ENCODE measurements at places on chromosomes 6 and 20.

DNA sequence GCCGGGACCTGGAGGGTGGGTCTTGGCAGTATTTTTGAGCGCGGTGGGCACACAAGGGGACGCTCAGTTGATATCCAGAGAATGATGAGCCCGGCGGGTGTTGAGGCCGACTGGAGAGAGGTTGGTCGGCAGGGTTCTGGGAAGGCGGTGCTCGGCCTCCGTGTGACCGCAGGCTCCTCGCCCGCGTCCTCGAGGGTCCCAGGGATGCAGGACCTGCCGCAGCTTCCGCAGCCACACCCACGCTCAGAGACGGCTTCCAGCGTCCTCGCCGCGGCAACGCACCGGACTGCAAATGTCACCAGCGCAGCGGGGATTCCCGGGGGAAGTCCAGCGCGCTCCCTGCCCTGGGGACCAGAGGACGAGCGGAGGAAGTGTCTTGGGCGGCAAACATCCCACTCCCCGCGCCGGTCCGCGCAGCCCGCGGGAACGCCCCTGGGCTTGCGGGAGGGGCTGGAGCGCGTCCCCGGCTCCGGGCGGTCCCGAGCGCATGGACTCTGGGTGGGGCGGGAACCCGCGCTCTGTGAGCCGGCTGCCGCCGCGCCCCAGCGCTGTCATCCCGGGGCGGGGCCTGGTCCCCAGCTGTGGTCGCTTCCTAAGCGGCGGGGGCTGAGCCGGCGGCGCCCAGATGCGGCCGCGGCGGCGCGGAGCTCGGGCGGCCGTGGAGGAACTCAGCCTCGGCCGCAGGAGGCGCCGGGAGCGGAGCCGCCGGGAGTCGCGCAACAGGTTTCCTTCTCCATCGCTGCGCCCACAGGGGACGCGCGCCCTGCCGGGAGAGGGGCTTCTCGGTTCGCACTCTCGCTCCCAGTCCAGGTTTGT is at the start of gene STX11:
Gene STX11 (plus strand): TSS at position 624 of the 816 bp plus-strand sequence. CDS start 36,111 bp downstream, outside the sequence.
- peak; percentile 69 for DNase-seq

DNA sequence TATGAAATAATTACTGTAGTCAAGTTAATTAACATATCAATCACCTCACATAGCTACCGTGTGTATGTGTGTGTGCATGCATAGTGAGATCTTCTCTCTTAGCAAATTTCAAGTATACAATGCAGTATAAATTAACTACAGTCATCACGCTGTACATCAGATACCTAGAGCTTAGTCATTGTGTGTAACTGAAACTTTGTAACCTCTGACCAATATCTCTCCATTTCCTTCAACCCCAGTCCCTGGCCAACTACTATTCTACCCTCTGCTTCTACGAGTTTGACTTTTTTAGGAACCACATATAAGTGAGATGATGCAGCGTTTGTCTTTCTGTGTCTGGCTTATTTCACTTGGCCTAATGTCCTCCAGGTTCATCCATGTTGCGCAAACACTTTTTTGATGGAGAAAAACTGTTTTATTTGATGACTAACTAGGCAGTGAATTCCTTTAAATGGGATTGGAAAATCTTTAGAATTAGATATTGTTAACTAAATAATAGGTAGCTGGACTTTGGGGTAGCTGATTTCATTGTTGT is 459.5 kb downstream of the DHX35 start:
- no peak for DNase-seq

GRCh38 chr6:17959302-17959701 is 28.1 kb downstream of the KIF13A start:
- DNase-seq: no peak

GRCh38 chr6:152573762-152574161 is 63.4 kb downstream of the SYNE1 start:
- no peak for DNase-seq

DNA sequence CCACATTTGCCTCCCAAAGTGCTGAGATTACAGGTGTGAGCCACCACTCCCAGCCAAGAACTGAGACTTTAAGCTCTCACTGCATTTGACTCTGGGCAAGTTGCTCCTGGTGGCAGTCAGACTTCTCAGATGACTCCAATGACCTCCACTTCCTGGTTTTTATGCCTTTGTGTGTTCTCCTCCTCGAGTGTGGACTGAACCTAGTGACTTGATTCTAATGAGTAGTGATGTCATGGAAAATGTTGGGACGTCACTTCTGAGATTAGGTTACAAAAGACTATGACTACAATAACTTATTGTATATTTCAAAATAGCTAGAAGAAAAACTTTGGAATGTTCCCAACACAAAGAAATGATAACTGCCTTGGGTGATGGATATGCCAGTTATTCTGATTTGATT is 12.0 kb downstream of the SPINT3 start:
- no peak for DNase-seq

DNA sequence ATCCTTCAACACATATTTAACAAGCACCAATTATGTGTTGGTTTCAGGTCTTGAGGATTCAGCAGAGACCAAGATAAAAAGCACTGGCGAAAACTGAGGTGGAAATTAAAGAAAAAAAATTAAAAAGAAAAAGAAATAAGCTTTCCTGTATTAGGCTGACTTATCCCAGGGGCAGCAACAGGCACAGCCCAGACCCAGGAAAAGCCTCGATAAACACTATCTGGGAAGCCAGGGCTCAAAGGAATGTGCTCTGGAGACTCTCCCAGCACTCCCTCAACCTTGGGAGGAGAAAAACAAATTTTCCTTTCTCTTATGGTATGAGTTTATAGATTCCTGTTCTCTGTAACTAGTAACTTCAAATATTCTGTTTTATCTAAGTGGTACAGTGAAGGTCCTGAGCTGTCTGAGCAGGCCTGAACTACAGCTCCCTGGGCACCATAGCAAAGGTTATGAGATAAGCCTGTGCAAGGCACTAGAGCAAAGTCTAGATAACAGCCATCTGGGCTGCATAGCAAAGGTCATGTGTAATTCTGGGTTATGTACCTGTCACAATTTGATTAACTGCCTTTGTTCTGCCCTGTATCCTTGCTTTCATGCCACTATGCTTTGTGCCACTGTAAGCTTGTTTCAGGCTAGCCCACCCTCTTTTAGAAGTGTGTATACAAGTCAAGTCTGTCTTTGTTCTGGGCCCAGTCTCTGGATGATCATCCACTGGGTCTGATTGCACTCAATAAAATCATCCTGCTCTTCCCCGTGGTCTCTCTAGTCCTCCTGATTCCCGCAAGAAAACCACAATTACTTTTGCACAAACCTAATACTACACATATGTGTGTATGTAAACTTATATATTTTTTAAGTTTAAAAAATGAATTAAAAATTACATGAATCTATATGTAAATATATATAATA is 54.0 kb downstream of the IL22RA2 start:
- DNase-seq: no peak

GRCh38 chr6:34285448-34286164 is 36.8 kb upstream of the SMIM29 start:
- no peak for DNase-seq

GRCh38 chr20:49515586-49515985 is 33.1 kb upstream of the KCNB1 start:
- DNase-seq: no peak

- DNase-seq: no peak
Observed at GRCh38 chr6:157761926-157762325, 61.1 kb upstream of the SNX9 start.

DNA sequence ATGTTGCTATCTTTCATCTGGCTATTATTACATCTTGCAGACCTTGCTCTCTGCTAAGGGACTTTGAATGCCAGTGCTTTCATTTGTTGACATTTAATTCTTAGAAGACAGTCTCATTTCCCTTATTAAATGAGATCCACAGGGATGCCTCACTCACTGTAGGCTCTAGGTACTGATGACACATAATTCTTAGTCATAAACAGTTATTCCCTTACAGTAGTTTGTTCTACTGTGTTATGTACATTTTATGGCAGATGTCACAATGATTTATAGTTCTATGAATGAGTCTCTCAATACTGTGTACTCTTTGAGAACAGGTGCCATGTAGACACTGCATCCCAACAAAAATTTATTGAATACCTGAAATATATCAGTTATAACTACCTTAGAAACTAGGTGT is 70.3 kb downstream of the FAM83B start:
- no peak for DNase-seq

DNA sequence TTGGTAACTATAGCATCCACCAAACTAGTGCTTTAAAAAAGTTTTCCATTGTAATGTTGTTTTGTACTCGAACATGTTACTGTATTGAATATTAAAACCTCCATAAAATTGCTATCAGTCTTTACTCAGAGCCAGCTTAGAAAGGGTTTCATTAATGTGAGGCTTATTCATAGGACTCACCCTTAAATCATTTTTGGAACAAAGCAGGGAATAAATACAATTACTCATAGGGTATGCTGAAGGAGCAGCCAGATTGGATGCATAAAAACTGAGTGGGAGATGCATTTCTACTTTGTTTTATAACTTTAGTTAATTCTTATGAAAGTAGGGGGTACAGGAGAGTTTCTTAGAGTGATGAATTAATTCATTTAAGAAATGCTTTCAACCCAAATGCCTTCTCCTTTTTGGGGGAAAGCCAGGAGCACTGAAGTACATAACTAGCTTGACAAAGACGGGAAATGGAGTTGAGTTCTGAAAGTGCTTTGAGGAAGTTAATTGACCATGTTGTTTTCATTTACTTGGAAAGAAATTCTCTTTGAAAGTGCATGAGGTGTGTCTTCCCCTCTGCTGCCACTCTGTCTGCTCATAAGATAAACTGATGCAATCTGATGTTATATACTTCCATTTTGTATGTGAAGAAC is 90.3 kb downstream of the RNF144B start:
- DNase-seq: no peak

GRCh38 chr20:64161356-64162238 is 2.7 kb upstream of the MYT1 start:
- no peak for DNase-seq

- no peak for DNase-seq
Observed at GRCh38 chr6:13237318-13237717, 91.0 kb downstream of the TBC1D7 start.

GRCh38 chr6:126118058-126118755 is 131.9 kb downstream of the TRMT11 start:
- DNase-seq: no peak

- DNase-seq: no peak
Observed at GRCh38 chr6:140355476-140355875, 981.0 kb upstream of the CITED2 start.

GRCh38 chr6:129699659-129700058 is 10.3 kb downstream of the ARHGAP18 start:
- DNase-seq: no peak

DNA sequence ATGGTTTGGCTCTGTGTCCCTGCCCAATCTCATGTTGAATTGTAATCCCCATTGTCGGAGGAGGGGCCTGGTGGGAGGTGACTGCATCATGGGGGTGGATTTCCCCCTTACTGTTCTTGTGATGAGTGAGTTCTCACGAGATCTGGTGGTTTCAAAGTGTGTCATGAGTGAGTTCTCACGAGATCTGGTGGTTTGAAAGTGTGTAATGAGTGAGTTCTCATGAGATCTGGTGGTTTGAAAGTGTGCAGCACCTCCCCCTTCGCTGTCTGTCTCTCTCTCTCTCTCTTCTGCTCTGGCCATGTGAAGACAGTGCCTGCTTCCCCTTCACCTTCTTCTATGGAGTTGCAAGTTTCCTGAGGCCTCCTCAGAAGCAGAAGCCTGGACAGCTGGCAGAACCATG is 87.6 kb downstream of the MYLK4 start:
- no peak for DNase-seq

- DNase-seq: no peak
Observed at GRCh38 chr20:51926670-51927305, 124.5 kb upstream of the SALL4 start.

DNA sequence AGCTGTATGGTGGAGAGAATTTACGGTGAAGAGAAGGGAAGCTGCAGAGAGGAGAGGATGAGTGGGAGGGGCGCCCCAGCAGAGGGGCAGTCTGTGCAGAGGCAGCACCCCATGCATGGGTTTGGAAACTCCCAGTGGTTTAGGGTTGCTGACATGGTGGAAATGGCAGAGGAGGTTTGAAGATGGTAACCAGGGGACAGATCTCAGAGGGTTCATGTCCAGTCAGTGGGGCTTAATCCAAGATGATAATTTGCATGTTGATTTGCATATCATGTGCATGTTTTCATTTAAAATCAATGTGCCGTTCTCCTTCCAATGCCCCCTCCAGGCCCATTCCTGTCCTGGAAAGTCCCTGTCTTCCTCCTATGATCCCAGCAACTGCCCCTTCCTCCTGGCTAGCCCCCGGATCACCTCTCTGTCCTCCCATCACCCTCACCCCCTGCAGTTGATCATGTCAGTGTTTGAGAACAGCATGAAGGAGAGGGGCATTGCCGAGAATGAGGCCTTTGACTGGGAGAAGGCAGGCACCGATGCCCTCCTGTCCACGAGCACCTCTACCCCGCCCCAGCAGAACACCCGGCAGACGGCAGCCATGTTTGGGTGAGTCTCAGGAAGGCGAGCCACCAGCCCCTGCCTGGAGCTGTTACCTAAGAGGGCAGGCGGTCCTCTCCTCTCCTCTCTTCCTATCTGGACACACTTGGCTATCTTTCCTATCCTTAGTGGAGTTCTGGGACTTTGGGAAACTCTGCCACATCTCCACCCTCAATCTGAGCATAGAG is 14.3 kb downstream of the TTBK1 start:
- DNase-seq: no peak

DNA sequence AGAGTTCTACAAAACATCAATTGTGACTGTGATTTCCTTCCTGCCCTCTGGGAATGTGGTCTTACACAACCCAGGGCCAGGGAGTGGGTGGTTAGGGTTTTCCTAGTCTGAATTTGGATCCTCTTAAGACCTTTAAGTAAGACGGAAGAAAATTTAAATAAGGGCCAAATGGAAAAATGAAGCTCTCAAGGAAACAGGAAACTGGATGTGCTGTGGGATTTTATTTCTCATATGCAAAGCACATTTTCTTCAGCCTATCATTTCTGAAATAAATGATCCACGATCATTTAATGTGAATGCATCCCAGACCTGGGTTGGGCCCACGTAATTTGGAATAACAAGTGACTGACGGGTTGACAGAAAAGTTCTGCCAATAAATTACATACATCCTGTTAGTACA is 243.6 kb downstream of the CLIC5 start:
- DNase-seq: no peak

- no peak for DNase-seq
Observed at GRCh38 chr6:139597771-139598755, 223.6 kb upstream of the CITED2 start.

DNA sequence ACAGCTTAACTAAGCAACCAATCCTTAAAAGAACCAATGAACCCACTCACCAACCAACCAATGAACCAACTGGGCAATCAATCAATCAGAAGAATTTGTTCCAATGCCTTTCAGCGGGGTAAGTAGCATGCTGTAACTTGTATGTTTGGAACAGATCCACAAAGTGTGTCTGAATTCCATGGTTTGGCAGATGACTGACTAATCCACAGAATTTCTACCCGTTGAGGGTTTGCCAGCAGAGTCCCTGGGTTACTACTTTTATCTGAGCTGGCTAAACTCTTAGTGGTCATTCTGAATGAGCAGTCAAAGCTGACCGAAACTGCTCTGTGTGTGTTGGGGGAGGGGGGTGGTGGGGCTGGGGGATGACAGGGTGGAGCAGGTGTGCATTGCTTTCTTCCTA is 125.0 kb upstream of the JAG1 start:
- no peak for DNase-seq

DNA sequence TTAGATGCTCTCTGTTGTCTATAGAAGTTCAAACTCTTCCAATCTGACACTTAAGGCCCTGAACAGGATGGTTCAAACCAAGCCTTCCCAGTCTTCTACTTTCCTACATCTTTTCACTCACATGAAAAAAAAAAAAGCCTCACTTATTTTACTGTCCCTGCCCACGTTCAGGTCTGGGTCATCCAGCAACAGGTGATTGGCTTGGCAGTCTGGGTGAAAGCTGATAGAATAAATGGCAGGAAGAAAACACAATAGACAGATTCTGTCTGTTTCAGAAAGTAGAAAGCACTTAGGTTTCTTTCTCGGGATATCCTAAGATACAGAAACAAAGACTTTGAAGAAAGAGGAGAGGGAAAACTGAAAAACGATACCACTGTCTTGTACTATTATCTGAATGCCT is 61.8 kb upstream of the HSF2 start:
- DNase-seq: no peak

Measured in T-helper 17 cell (primary cell).